ENCODE measurements at places on chromosomes 13 and 19.

GRCh38 chr19:11067356-11068113, 21.7 kb upstream of the LDLR start:
- no peak for DNase-seq

DNA sequence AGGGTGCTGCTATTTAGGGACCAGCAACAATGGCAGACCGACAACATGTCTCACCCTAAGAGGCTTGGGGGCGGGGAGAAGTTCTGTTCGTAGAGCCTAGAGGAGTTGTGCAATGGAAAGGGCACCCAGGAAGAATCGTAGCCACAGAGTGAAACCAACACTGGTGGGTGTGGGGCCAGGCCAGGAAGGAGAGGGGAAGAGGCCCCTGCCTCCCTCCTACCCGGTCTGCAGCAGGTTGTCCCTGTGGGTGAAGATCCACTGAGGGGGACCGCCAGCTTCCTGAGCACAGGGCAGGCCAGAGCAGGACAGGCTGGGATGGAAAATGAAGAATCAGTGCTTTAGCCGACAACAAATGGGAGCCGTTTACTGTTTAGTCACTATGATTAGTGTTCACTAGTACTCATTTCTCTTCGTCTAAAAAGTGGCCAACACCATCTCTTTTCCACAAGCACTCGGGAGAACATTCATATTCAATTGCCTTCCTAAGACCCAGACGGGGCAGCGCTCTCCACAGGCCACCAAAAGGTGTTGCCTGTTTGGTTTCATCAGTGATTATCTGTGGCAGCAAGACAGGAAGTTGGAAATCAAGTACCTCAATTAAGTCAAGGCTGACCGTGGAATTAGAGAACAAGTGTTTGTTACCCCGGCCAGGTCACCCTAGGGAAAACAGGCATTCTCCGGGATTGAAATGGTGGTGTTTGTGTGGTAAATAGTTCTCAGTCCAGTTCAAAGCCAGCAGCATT, 1.1 kb upstream of the ATP11A start:
- DNase-seq = no peak

- no peak for DNase-seq
These were observed 21.5 kb downstream of the GSX1 start for GRCh38 chr13:27813826-27814225.

- DNase-seq = no peak
These were observed 755.0 kb downstream of the DIAPH3 start for GRCh38 chr13:59408738-59409137.

DNA sequence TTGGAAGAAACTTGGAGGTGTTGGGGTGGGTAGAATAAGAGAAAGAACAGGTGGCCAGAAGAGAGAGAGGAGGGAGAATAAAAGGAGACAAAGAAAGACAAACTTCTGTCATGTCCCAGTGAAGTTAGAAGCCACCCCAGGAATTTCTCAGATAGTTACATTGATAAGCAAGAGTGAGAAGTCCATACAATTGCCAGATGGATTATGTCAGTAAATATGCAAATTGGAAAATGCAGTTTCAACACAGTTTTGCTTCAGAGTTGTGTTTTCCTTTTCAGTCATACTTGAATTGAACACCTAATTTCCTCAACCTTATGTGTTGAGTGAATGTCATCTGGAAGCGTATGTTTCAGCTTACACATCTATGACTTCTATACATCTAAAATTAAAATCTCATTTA, 139.2 kb downstream of the RXFP2 start:
- no peak for DNase-seq

DNA sequence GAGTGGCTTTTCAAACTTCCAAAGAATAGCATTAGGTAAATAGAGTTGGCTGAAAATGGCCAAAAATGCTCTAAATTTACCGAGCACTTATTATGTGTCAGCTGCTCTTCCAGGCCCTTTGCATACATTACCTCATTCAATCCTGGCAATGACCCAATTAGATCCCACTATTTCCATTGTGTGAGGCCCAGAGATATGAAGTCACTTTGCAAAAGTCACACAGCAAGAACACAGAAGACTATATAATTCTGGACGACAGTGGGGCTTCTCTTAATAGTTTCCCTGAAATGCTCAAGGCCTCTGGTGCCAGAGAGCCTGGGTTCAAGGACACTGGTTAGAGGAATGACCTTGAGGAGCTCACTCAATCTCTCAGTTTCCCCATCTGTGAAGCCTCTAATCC, 146.8 kb downstream of the IER2 start:
- no peak for DNase-seq
